ENCODE measurements at places on chromosomes 5 and 9.

DNA sequence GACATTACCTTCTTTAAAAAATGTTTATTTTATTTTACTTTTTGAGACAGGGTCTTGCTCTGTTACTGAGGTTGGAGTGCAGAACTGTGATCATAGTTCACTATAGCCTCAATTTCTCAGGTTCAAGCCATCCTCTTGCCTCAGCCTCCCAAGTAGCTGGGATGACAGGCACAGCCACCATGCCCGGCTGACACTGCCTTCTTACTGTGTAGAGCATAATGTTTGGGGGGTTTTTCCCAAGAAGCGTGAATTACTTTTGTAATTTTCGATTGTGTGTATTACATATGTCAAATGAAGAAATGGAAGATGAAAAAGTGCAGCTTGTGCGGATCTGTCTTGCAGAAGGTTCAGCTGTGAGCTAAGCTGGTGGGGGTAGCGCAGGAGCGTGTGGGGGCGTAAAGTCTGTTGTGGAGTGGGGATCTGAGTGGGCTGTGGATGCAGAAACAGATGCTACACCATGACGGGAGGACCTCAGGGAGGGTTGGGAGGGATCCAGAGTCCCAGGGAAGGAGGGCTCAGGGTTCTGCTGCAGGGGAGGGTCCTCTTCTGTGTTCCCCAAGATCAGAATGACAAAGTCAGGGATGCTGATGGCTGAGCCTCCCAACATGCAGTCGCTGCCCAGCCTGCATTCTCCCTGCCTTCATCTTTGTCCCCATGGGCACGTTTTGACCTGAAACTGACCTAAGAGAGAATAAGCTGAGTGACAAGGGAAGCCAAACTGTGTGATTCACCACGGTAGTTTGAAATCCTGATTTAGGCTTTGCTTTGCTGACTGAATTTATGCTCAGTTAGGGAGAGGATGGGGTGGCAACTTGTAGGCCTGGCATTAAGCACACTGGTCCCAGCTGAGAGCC, 6.8 kb upstream of the ANKRD33B start:
- no peak for DNase-seq
- H3K27ac ChIP-seq, result no peak overlapping the region
- H3K4me1 ChIP-seq, result peaks cover 43% of the 10 kb centered on the region
- no peak overlapping the region for H3K4me3 ChIP-seq
- no peaks in the 10 kb centered on the region for H3K36me3 ChIP-seq

DNA sequence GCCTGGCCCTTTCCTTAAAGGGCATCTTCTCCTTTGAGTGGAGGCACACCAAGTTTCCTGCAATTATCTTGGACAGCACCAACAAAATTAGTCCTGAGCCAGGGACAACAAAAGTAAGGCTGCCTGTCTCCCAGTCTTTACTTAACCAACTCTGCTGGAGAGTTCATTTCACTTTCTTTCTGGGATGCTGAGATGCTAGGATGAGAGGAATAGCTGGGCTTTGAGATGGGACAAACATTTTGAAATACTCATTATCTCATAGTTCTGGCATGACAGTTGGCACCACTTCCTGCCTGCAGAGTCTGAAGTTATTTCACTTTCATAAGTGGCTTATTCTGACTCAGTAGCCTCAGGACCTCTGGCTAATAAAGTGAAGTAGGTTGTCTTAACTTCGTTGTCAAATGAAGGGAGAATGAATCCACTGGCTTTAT, 157.0 kb downstream of the C9orf152 start:
- H3K4me3 ChIP-seq, result peak overlapping the region; percentile 98
- peaks cover 22% of the 10 kb centered on the region for H3K4me1 ChIP-seq
- H3K27me3 ChIP-seq, result no peaks in the 10 kb centered on the region
- peak overlapping the region; percentile 93 for H3K27ac ChIP-seq

GRCh38 chr5:57171816-57172465, 1.9 kb upstream of the GPBP1 start:
- peak overlapping the region; percentile 84 for H3K4me3 ChIP-seq
- peak overlapping the region; percentile 96 for H3K27ac ChIP-seq
- H3K27me3 ChIP-seq, result no peaks in the 10 kb centered on the region
- H3K4me1 ChIP-seq, result peaks cover 16% of the 10 kb centered on the region

- H3K27ac ChIP-seq, result no peak overlapping the region
- peaks cover 16% of the 10 kb centered on the region for H3K4me1 ChIP-seq
- H3K4me3 ChIP-seq, result no peak overlapping the region
- DNase-seq, result no peak
- H3K27me3 ChIP-seq, result no peaks in the 10 kb centered on the region
- H3K36me3 ChIP-seq, result no peaks in the 10 kb centered on the region
These were observed 1.7 kb downstream of the RGS14 start for GRCh38 chr5:177359451-177359851.

All from astrocyte (in vitro differentiated cells and primary cell).